Stimulated activated CD4-positive, alpha-beta T cell treated with anti-CD3 and anti-CD28 coated beads, Interleukin-1b, Interleukin-23, amount 100 ng/mL, for 1 hour (primary cell): ENCODE measurements at places on chromosomes 2 and 18.

GRCh38 chr2:234490271-234491091 is 6.4 kb downstream of the ARL4C start:
- DNase-seq, result no peak

GRCh38 chr2:160736148-160737028 is 242.8 kb upstream of the RBMS1 start:
- no peak for DNase-seq

DNA sequence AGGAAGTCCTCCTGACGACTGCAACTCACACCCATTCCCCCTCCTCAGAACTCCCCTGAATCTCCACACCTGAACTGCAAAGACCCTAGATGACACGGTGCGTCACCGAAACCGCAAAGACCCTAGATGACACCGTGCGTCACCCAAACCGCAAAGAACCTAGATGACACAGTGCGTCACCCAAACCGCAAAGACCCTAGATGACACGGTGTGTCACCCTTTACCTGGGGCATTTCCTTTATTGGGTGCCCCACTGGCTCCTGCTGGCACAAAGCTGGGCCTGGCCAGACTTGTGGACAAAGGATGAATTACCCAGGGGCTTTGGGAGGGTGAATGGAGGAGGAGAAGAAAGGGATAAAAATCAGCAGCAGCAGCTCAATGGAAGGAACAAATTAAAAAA is 123.8 kb downstream of the CELF4 start:
- DNase-seq, result no peak

- no peak for DNase-seq
Observed at GRCh38 chr2:239399433-239399920, 1.3 kb downstream of the HDAC4 start.

- DNase-seq, result no peak
Observed at GRCh38 chr2:219823574-219823973, 196.1 kb downstream of the SLC4A3 start.

DNA sequence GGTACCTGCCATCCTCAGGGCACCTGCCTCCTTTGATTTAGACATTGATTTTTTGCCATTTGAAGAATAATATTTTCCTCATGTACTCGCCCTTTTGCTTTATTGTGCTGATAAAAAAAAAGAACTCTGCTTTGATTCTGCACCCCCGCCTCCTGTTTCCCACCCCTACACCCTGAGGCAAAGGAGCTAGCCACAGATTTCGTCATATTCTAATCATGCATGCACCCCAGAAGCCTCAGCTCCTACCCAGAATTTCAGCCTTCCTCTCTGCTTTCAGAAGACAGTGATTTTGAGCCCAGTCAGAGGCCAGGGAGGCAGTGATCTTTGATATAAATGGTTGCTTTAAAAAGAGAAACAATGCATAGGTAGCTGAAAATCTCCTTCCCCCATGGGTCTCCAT is 329.0 kb downstream of the PTPRM start:
- no peak for DNase-seq

- DNase-seq, result no peak
Observed at GRCh38 chr2:239236043-239236807, 164.6 kb downstream of the HDAC4 start.

- DNase-seq, result no peak
Observed at GRCh38 chr2:176082824-176083751, 674 bp downstream of the EVX2 start.

DNA sequence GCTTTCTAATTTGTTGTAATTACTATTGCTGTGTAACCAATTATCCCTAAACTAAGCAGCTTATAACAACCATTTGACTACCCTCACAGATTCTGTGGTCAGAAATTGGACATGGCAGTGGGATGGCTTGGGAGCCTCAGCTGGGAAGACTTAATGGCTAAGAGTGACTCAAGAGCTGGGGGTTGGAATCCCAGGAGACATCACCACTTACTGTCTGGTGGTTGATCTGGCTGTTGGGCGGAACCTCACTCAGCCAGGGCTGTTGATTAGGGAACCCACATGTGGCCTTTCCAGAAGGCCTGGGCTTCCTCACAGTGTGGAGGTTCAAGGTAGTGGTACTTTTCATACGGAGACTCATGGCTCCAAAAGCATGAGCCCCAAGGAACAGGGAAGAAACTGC is 49.8 kb downstream of the E2F6 start:
- no peak for DNase-seq

DNA sequence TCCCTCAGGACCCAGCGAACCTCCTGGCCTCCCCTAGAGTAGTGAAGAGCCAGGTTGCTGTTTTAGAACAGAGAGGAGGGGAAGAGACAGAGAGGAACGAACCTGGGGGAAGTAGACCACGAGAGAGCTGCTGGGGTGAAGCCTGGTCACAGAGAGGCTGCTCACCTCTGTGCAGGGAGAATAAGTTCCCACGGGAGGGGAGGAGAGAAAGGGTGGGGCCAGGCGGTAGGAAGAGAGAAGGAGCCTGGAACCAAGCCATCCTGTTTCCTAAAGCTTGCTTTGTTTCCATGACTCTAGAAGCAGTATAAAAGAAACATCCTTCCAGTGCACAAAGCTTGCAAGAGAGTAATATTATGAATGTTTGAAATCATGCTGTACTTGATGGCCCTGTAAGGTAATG is 147.9 kb downstream of the MYT1L start:
- DNase-seq, result no peak

DNA sequence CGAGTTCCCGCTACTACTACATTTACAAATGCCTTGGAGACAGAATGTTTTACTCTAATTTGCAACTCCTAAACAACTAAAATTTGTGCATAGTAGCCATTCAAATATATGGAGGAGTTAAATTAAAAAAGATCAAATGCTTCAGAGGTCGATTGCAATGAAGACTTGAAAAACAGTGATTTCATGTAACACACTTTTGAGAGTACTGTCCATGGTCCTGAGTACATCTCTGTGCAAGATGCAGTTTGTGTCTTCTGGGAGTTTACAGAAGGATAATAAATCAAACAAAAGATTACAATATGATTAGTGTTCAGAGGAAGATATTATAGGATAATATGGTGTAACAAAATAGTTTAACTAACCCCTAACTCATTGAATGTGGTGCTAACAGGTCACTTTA is 894.7 kb downstream of the TMEM182 start:
- DNase-seq, result no peak

DNA sequence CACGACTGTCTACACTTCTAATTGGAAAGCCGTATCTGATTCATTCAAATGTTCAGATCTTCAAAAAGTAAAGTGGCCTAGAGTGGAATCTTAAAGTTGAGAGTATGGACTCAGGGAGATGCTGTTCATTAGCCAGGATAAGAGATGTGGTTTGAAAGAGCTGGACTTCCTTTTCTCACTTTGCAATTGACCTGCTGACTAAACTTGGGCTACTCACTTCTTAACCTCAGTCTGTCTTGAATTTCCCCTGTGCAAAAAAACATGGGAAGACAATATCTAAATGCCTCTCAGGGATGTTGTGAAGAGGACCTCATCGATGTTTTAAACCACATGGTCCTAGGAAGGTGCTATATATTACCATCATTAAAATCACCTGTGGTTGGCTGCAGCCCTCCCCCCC is 64.1 kb downstream of the BCL2 start:
- DNase-seq, result no peak

DNA sequence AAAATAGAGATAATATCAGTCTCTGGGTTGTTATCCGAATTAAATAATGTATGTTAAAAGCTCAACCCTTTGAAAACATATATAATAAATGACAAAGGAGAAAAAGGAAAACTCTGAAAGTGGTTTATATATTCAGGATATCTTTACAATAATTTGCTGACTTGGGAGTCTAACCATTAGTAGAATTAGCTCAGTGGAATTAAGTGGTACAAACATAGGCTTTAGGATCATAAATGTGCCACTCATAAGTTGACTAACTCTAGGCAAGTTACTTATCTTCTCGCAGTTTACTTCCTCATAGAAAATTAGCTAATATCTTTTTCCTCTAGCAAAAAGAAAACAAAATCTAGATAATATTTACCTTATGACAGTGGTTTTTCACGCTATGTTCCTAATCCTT is 44.6 kb downstream of the HEATR5B start:
- no peak for DNase-seq

DNA sequence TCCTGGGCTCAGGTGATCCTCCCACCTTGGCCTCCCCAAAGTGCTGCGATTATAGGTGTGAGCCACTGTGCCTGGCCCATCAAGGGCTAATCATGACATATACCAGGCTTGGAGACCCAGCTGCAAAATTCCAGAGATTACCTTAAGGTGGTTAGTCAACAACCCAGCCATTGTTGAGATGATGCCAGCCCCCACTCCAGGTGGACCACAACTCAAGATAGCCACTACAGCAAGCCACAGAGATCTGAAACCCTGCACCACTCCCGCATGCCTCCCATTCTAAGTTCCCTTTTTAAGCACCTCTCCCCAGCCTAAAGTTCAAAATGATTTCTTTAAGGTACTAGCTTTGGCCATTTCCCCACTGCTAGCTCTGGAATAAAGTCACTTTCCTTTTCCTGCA is 4.6 kb upstream of the CLK1 start:
- DNase-seq, result no peak

DNA sequence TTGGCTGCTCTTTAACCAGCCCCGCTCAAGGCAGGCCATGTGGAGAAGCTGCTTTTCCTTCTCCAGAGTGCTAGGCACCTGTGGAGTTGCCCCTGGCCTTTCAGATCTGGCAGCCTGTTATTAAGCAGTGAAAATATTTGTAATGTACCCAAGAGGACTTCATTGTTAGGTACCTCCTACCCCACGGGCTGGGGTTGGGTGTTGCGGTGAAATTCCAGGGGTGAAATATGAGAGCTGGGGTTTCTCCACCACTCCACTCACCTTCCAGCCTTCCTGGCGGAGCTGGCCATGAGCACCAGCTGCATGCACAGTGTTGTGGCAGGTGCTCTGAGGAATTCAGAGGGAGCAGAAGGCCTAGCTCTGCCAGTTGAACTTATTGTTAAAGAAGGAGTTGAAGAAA is 39.1 kb downstream of the NTSR2 start:
- DNase-seq, result no peak

- no peak for DNase-seq
Observed at GRCh38 chr2:100641125-100641435, 78.3 kb downstream of the PDCL3 start.

- DNase-seq, result no peak
Observed at GRCh38 chr18:74534981-74535649, 815 bp downstream of the CNDP1 start.

GRCh38 chr18:36613069-36613468 is 215.7 kb downstream of the TPGS2 start:
- DNase-seq, result no peak

DNA sequence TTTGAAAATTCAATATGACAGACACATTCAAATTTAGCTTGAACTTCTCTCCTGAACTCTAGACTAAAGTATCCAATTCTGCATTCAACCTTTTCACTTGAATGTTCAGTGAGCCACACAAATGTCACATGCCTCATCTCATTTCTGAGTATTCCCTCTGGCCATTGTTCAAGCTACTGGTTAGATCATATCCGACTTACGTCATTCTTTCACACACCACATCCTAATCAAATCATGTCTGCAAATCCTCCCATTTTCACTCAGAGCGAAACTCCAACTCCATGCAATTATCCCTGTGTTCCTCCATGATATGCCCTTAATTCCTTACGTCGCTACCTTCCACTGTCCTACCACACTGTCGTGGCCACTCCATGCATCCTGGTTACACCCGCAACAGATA is 425.1 kb downstream of the CBLN2 start:
- DNase-seq, result no peak

DNA sequence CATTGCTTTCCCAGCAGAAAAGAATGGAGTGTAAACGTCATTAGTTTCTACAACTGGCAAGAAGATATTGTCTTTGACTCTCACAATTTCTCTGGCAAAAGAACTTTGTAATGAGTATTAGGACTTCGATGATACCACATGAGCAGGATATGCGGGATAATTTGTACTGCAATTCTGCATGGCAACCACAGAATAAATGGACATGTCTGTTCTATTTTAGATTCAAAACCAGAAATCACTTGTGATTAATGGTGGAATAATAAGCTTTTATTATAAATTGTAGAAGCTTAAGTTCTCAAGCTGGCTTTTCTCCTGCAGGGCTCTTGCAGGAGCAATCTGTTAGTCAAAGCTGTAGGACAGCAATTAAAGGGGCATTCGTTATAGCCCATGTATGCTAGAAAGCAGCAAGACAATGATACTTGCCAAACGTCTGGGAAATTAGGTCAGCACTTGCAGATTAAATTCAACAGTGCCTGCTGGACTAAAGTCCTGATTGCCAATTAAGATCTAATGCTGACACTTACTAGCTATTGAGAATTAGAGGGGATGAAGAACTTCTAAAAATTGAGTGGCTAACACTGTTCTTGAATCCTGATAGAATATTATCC is 177.9 kb downstream of the PTH2R start:
- DNase-seq, result no peak

DNA sequence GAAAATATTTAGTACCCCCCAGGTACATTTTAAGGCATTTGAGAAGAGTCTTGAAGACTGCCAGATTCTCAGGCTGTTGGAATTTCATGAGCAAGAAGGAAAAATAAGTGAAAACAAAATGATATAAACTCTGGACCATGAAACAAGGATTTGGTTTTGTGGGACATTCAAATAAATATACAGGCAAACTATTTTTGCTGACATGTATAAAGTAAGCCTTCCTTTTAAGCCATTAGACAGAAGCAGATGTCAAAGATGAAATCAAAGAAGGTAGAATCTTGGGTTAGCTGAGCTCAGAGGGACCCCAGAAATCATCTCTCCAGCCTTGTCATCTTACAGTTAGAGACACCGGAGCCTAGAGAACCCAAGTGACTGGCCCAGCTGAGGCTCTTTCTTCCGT is 51.3 kb upstream of the ACSL3 start:
- DNase-seq, result no peak

GRCh38 chr2:204197336-204198005 is 260.9 kb downstream of the ICOS start:
- DNase-seq, result no peak

DNA sequence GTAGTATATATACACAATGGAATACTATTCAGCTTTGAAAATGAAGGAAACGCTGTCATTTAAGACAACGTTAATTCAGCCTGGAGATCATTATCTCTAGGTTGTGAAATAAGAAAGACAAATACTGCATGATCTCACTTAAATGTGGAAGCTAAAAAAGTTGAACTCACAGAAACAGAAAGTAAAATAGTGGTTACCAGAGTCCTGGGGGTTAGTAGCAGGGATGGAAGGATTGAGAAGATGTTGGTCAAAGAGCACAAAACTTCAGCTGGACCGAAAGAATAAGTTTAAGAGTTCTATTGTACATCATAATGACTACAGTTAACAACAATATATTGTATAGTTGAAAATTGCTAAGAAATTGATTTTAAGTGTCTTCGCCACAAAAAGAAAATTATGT is 670.3 kb downstream of the NR4A2 start:
- DNase-seq, result no peak

DNA sequence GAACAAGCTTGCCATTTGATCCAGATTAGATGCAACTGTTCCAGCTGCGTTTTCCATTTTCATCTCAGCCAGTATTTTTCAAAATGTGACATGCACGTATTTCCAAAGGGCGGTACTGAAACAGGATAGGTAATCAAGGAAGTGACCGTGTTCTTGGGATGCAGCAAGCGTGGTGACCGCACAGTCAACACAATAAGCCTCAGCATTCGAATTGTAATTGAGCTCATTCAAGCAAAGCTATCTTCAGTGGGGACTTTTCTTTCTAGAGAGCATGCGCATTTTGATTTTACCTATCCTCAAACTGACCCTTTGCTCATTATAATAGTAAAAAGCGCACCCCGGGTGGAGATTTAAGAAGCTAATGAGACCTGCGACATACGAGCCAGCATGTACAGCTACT is 3.4 kb upstream of the ALPP start:
- DNase-seq, result no peak

GRCh38 chr2:49265471-49265870 is 111.2 kb upstream of the FSHR start:
- no peak for DNase-seq
